Inflammatory macrophage treated with lipopolysaccharide for 1 hour (primary cell): ENCODE measurements at places on chromosomes 2 and 18.

- DNase-seq = no peak
Measured at GRCh38 chr2:159072795-159073194, 104.4 kb downstream of the TANC1 start.

GRCh38 chr2:165874445-165875039, 79.0 kb downstream of the TTC21B start:
- DNase-seq = peak; percentile 73

- DNase-seq = no peak
Measured at GRCh38 chr2:98713332-98714015, 17.5 kb downstream of the MGAT4A start.

DNA sequence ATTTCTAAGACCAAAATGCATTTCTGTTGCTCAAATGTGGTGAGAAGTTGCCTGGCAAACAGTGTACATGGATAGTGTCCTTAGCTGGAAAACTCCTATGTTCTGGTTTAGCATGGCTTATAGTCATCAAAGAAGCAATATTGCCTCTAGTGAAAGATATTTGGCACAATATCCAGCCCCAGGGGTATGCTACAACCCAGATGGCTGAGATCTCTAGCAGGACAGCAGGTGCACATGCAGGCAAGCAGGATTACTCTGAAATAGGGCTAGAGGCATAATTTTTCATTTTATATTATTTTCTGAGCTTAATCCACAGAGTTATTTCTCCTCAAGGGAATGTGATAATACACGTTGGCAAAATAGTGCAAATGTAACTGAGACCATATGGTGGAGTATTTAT, 34.0 kb downstream of the CCDC195 start:
- no peak for DNase-seq

DNA sequence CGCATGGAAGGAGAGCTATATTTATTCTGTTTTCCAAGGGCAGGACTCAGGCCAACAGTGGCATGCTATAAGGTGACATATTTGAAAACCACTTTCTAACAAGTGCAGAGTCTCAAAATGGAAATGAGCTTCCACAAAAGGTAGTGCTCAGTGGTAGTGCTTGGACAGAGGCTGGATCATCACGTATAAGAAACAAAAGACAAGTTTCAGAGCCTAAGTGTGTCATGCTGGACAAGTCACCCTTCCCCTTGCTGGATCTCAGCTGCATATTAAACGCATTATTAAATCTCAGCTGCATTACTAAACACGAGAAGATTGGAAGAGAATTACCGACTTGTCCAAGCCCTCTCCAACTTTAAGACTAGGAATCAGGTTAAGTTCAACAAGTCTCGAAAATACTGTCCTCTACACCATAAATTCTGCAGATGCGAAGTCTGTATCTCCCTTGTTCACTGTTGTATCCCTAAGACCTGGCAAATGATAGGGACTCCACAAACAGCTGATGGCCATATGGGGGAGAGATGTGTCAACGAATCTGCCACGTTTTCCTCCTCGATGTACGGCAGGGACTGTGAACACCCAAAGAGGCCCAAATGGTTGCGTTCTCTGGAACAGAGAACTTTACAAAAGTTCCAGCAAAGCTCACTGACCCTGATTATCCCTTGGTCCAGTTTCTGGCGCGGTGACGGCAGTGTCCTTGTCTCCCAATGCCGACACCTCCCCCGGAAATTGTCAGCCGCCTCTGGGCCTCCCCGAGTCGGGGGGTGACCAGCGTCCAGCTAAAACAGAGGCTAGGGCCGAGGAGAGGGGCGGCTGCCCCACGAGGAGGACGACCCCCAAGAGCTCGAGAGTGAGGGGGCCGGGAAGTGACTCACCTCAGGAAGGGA, 611 bp downstream of the NOL10 start:
- DNase-seq = peak; percentile 25

DNA sequence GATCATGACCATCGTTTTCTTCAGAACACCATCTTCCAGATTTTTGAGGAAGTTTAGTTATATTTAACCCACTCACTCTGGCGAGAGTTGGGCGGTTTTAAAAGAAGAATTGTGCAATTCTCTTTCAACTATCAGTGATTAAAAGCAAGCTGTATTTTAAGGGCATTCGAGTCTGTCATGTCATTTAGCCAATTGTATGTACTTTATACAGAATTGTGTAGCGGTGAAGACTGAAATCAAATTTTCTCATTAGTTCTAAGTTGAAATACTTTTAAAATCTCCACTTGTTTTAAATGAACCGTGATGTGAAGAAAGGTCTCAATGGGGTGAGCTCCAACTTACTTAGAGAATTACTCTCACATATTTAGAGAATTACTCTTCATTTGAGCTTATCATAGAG, 214.6 kb upstream of the DTNA start:
- peak; percentile 63 for DNase-seq

DNA sequence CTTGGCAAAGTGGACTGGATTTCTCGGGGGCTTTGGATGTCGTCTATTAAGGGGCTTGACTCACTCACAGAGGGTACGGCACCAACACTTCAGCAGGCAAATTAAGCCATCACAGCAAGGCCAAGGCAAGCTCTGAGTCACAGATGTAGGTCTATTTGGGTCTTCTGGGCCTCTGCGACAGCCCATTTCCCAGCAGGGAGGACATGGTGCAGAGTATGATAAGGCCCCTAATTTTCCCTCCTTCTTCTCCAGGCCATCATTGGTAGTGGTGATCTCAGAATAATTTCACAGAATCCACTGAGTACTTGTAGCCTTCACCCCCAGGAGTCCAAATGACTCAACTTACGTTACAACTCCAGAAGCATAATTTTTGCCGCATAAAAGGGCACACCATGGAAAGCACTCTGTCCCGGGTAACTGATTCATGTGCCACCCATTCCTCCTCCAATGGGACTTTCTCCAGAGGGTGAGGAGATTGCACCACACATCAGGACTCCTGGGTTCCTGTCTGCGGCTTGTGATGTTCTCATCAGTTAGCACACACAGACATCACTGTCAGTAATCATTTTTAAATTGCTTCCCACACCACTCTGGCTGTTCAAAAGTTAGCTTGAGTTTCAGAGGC, 164.9 kb downstream of the TXNL1 start:
- no peak for DNase-seq

DNA sequence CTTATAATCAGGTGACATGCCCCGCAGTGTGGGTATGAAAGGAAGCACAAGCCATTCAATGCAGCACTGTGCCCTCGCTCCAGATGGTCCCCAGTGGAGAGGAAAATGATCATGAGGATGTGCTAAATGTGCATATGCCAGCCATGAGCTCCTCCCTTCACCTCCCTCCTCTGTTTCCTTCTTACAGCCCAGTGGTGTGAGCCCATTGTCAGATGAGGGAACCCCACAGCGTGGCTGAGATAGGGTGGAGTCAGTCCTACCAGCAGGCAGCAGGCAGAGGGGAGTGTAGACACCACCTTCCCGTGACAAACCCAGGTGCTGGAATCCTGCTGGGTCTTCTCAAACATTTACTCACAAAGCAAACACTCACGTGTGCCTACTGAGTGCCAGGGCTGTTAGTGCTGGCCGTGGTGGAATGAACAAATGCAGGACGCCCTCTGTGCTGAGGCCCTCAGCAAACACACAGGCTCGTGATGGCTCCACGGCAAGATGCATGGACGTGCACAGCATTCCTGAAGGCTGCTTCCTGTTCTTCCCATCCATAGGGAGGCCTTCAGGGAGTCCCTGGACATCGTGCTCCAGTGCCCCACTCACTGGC, 181.7 kb upstream of the TPO start:
- no peak for DNase-seq

- DNase-seq = no peak
Measured at GRCh38 chr18:63683152-63683551, 19.6 kb upstream of the SERPINB11 start.
